Kidney (tissue), 22 donors: ENCODE measurements at places on chromosomes 13 and 19. TPM values are rescaled to one million over a fixed set of nuclear protein-coding genes. Genes with fewer than 3 reads are reported as not detected.

DNA sequence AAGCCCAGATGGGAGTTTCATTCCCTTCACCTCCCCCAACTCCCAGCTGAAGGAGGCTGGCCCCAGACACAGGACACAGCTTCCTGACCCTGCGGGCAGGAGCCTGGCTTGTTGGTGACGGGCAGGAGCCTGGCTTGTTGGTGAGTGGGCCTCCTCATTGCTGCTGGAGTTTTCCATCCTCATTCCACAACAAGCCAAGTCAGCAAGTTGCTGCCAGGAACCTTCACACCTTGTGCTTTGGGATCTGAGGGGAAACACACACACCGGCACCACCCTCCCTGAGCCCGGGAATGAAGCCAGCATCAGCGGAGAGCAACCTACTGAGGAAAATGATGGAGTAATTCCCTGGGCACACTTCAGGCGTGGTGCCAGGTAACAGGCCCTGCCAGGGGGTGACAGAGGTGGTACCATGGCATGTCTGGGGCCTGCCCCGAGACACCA, 74.9 kb downstream of the ALOX5AP start:
- no peak for DNase-seq
- H3K36me3 ChIP-seq: no peaks in the 10 kb centered on the region
- no peak overlapping the region for H3K27ac ChIP-seq
- no peaks in the 10 kb centered on the region for H3K27me3 ChIP-seq
- H3K4me3 ChIP-seq: no peak overlapping the region

Gene PLEKHA4
- 79.1 TPM for total RNA-seq

Gene C2CD4C
- total RNA-seq: 1.9 TPM

DNA sequence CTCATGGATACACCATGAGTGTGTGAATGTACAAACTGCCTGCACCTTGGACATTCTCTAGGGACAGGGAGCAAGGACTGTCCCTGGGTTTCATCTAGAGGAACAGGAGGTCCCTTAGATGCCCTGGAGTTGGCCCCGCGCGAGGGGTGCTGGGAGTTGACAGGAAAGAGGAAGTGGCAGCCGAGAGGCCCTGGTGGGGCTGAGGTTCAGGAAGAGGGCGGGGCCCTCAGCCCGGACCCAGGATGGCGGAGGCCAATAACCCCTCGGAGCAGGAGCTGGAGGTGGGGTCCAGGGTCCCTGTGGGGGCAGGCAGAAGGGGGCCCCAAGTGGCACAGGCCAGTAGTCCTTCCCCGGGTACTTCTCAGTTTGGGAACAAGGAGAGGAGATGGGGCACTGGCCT, 6.9 kb downstream of the PKN1 start:
- peak; percentile 94 for DNase-seq
- no peak overlapping the region for H3K4me3 ChIP-seq
- peaks cover 23% of the 10 kb centered on the region for H3K36me3 ChIP-seq
- no peaks in the 10 kb centered on the region for H3K27me3 ChIP-seq
- no peaks in the 10 kb centered on the region for H3K4me1 ChIP-seq
